ENCODE measurements at places on chromosomes 2 and 18.

DNA sequence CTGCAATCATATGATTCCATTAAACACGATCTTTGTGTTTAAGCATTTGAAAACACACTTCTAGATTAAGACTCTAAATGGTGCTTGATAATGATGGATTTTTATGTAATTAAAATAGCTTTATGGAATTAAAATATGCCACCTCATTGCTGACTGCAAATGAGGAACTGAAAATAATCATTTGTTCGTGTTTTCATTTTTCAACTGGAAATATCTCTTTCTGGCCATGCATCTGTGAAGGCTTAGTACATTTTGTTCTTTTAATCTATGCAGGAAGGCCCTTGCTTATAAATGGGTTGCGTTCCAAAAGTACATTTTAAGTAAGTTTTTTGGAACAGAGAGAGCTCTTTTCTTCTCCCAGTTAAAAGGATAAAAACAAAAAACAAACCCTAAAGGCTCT lies 125.5 kb downstream of the MC4R start:
- DNase-seq = no peak

GRCh38 chr18:74715306-74715705 lies 117.6 kb downstream of the ZNF407 start:
- no peak for DNase-seq

- no peak for DNase-seq
Measured at GRCh38 chr18:2913398-2914005, 66.7 kb downstream of the EMILIN2 start.

DNA sequence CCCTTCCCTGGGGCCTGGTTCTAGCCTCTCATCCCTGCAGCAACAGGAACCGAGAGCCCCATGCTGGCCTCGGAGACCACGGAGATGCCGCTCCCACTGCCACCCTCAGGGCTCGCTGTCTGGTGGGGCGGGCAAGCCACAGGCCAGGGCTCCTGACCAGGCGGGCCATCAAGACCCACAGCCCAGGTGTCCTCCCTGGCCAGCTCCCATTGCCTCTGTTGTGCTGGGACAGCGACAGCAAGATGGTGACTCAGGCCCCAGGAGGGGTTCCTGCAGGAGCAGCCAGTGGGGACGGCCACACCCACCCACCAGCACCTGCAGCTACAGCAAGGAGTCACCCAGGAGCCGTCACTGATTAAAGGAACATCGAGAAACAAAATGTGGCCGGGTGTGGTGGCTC lies 7.4 kb downstream of the KLHL30 start:
- DNase-seq = no peak

DNA sequence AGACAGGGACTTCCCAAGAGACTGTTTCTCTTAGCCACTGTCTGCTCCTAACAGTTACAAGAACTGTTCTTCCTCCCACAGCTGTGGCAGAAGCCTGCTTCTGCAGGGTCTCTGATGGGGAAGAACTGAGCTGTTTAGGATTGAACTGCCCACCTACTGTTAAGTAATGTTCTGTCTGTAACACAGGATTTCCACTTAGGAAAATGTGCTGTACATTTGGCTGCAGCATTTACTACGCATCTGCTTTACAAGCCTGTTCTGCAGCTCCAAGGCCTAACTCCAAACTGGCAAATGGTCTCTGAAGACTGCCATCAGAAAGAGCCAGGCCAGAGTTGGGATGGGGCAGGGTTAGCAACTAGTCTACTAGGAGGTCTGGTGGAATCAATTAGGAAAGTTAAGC lies 87.8 kb upstream of the UPP2 start:
- no peak for DNase-seq

GRCh38 chr2:69641887-69642708 lies 1.4 kb downstream of the AAK1 start:
- no peak for DNase-seq

GRCh38 chr2:151161821-151162551 lies 99.7 kb downstream of the RBM43 start:
- DNase-seq = no peak

GRCh38 chr18:80168982-80169381 lies 59.9 kb downstream of the ADNP2 start:
- DNase-seq = no peak

DNA sequence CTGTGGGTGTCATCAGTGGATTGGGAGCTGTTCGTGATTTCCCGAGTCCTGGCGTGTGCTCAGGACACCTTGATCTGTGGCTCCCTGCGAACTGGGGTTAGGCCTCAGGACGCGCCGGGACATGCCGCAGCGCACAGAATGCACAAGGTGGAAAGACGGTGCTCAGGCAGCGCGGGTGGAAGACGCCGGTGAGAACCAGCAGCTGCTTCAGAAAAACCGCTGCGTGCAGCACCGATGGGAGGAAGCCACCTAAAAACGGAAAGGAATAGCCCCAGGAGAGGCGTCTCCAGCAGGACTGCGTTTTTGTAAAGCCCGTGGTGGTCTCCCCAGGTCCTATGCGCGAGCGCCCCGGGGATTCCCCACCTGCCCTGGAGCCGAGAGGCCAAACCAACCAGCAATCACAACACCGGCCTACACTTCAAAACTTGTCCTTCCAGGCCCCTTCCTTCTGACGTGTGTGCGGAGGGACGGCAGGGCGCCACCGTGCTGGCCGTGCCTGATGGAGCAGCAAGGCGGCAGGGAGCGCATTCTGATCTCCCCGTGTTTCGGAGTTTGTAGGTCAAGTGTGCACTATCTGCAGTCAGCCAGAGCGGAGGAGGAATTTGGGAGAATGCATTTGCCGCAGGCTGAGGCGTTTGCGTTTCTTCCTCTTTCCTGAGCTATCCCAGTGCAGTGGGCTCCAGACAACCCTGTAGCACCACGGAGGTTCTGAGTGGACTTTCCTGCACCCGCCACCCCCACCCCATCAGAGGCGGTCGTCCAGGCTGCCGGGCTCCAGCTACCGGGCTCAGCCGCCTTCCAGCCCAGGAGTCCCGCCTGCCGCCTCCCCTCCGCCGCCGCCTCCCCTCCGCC lies 32.2 kb downstream of the RTP5 start:
- DNase-seq = no peak

- DNase-seq = no peak
Measured at GRCh38 chr18:75405351-75405750, 22.2 kb downstream of the SMIM21 start.

DNA sequence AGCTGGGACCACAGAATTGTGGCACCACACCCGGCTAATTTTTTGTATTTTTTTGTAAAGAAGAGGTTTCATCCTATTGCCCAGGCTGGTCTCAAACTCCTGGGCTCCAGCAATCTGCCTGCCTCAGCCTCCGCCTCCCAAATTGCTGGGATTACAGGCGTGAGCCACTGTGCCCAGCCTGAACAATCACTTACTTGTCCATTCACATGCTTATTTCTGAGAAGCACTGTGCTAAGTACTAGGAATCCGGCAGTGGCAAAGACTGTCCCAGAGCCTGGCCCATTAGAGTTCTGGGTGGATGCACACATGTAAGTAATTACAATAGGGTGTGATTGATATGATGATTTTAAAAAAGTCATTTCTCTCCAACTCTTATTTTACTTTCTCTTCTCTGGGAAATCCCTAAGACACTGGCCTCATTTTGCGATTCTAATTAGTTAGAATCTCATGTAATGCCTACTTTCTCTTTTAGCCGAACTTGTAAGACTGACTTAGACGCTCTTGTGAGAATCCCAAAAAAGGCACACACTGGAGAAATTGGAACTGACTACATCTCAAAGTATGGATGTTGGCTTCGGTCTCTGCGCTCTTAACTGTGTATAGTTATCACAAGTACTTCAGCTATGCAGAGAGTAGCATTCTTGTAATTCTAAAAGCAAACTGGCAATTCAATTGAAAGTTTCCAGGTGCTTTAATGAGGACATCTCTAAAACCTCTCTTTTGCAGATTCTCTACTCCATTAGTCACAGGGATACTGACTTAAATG lies 567.7 kb downstream of the DCC start:
- DNase-seq = no peak

GRCh38 chr18:28153485-28154065 lies 23.4 kb downstream of the CDH2 start:
- no peak for DNase-seq

- no peak for DNase-seq
Measured at GRCh38 chr2:32715391-32715841, 87.6 kb downstream of the TTC27 start.

DNA sequence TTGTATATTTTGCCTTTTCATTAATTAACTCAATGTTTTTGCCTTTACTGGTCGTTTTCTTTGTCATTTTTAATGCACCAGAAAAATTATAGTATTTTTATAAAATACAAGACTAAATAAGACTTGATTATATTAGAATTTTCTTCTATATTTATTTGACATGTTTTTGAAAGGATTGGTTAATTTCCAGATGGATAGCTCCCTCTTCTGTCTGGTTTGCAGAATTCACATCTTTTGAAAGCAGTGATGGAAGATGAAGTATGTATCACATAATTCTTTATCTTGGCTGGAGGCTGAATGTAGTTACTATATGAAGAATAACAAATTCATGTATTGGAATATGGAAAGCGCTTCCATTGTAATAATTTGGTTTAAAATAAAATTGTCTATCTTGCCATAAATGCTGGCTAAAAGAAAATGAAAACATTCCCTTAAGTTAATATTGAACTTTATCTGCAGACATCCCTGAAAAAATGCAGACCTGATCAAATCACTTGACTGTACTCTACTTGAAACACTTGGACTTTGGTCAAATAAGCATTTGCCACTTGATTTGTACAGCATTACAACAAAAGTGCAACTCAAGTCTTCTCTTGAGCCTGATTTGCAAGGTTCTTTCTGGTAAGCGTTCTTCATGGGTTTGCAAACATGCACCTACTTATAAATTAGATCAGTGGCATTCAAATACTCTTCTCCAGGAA lies 86.3 kb upstream of the EFEMP1 start:
- DNase-seq = no peak
